ENCODE measurements at places on chromosomes 3 and 15.
A peak's percentile ranks its signal among the peaks of the same experiment; 100 is the strongest.

GRCh38 chr3:67083277-67083676, 85.2 kb downstream of the KBTBD8 start:
- no peak for DNase-seq

- no peak for DNase-seq
Measured at GRCh38 chr3:161599697-161600096, 103.1 kb downstream of the OTOL1 start.

- no peak for DNase-seq
Measured at GRCh38 chr3:172094621-172095557, 55.5 kb downstream of the FNDC3B start.

- DNase-seq: no peak
Measured at GRCh38 chr3:12352253-12352652, 63.4 kb downstream of the PPARG start.

GRCh38 chr3:143103652-143104051, 15.9 kb upstream of the CHST2 start:
- no peak for DNase-seq

- DNase-seq: no peak
Measured at GRCh38 chr3:166456286-166456685, 619.1 kb upstream of the BCHE start.

GRCh38 chr15:77897896-77898406, 179.6 kb downstream of the TBC1D2B start:
- DNase-seq: no peak

DNA sequence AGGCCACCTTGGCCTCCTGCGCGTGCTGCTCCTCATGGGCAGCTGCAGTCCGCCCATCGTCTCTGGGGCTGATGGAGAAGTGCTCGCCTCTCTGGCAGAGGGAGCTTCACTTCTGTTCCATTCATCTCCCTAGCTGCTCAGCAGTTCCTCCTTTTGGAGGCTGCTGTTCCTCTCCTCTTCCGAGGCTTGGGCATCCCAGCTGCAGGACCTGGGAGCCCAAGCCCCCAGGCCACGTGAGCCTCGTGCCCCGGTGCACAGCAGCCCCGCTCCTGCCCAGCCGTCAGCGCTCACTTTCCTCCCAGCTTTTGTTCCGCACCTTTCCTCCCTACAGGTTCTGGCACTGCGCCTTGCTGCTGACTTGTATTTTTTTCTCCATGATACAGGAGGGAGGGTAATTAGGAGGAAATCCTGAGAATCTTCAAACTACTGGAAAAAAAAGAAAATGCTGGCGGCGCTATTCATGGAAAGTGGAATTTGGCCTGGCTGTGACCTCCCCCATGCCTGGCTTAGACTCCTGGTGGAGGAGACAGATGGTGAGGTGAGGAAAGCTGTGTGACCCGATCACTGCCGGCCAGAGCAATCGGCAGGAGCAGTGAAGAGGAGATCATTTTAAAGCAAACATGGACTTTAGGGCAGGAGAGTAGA, 210.1 kb downstream of the CHST2 start:
- peak; percentile 54 for DNase-seq

DNA sequence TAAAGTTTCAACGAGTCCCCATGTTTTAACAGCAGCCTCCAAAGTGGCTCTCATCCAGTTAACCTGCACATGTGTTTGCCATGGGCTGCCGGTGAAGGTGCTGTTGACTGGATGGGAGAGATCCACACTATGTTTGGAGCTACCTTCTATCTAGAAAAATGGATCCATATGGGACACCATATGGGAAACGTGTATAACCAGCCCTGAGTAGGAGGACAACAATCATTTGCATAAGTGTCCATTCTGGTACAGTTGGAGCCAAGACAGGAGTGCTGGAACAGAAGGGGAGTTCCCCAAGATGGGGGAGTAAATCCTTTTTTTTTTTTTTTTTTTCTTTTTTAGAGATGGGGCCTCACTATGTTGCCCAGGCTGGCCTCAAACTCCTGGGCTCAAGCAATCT, 36.6 kb downstream of the MKRN2 start:
- no peak for DNase-seq

- DNase-seq: no peak
Measured at GRCh38 chr3:106485802-106486201, 617.0 kb upstream of the CBLB start.

- no peak for DNase-seq
Measured at GRCh38 chr3:143628971-143629370, 219.3 kb downstream of the SLC9A9 start.

- no peak for DNase-seq
Measured at GRCh38 chr3:140765246-140765645, 87.4 kb downstream of the TRIM42 start.

GRCh38 chr3:157163217-157163953, 3.4 kb upstream of the CCNL1 start:
- DNase-seq: no peak

DNA sequence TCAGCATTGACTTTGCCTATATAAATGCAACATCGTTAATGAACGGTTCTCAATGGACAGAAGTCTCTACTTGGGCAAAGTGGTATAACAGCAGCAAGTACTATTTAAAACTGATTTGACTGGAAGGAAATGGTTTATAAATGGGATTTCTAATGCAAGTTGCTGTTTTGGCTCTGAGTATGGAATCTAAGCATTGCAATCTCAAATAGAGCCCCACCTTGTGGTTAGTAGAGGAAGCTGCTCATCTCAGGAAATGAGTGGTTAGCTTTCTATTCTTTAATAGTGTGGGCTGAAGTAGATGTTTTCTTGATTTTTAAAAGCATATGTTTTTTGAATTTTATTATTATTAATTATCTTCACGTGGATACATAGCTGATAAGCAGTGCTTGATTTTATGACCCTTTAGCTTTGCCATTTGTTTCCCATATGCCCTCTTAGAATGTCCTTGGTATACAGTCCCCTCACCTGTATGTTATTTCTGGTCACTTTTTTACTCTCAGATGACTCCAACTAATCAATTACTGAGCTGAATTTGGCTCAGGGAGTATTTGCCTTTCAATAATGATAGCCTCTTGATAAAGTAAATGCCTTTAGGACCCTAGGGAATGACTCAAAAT, 67.1 kb downstream of the OXSM start:
- no peak for DNase-seq

GRCh38 chr3:129606636-129607390, at the start of gene PLXND1:
Gene PLXND1, minus strand, starts transcription at chr3:129606676. Its CDS starts 37 bp downstream, at chr3:129606639.
- DNase-seq: peak; percentile 94

DNA sequence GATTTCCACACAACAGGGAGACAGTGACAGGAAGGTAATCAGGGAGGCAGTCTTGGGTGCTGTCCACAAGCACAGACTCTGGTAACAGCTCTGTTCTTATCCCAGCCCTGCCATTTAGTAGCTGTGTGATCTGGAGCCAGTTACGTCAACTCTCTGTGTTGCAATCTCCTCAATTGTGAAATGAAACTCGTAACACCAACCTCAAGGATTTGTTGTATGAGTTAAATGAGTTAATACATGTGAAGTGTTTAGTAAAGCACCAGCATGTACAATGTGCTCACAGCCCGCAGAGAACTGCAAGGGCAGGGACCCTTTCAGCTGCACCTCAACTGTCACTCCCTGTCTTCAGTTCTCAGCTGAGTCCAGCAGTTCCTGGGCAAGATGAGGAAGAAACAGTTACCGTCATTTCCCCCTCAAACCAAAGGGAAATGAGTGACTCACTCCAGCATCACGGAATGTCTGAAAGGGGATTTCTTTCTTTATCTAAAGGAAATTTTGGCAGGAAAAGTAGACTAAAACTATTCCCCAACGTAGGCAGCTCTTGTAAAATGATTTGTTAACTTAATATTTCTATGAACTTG, 39.9 kb upstream of the MB21D2 start:
- DNase-seq: no peak

DNA sequence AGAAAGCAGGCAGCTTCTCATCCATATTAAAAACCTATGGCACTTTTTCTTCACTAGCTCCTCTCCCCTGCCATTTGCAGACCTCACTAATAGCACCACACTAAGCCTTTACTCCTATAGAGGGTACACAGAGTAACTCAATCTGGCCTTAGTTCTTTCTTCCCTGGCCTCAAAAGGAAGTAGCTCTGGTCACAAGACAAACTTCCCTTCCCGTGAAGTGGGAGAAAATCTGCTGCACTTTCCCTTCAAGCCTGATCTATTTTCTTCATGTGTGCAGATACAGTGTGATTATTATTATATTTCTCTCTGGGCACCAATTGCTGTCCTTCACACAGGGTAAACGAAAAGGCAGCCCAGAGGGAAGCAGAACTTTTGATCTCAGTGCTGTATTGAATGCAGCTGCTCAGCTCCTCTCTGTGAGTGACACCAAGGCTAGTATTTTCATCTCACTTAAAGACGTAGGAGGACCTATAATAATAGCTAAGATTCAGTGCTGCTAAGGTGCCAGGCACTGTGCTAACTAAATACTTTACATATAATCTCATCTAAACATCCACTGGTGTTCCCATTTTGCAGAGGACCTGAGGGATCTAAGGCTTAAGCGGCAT, 61.9 kb upstream of the RASGRP1 start:
- peak; percentile 28 for DNase-seq

DNA sequence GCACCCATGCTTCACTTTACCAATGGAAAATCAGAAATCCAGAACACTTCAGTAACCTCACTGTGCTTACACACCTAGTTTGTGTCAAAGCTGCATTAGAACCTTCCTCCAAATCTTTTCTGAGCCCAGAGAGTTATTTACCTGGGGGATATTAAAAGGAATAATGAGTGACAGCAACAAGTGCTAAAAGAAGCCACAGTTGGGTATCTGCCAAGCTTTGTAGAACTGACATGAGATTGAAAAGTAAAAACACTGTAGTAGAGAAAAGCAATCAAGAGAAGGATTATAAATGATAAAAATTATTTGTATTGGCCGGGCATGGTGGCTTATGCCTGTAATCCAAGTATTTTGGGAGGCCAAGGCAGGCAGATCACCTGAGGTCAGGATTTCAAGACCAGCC, 8.8 kb upstream of the TBC1D23 start:
- no peak for DNase-seq

GRCh38 chr3:130939753-130940152, 45.9 kb downstream of the ATP2C1 start:
- DNase-seq: no peak

DNA sequence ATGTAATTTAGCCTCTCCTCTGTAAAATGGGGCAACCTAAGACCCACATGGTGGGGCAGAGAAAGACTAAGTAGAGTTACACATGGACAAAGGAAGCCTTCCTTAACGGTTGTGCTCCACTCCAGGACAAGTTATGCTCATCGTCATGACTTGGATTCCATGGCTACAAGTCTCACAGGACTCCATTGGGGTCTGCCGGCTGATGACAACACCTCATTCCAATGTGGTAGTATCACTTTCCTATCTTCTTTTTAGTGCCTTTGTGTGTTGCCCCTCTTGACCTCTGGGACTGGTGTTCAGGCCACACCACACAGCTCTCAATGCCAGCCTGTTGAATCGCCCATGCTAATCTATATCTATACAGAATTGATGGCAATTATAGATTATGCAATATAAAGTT, 181.3 kb upstream of the WNT5A start:
- peak; percentile 90 for DNase-seq

- no peak for DNase-seq
Measured at GRCh38 chr3:33209357-33209756, 9.3 kb downstream of the SUSD5 start.

DNA sequence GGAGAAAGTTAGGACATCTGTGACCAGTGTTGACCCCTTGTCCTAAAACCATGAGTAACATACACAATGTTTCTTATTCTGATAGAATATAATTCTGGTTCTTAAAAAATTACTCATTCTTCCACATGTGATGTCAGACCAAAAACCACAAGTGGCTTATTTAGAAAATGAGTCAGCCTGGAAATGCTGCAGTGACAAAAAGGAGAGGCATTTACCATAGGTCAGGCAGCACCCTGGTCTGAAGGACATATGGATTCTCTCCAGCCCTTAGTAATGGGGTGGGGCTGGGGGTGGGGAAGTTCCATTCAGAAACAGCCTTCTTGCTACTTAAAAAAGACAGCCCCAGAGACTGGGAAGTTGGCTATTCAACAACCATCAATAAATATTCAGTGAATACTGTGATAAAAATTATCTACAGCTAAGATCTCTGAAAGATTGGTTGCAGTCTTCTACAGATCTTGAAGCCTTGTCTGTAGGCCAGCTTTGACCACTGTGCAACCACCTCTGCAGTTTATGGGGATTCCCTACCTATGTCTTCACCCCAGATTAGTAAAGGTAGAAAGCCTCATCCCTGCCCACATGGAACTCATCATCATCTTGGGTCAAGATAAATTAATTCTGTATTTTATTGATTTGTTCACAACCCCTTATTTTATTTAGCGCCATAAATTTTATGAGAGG, 34.9 kb upstream of the TIMP4 start:
- DNase-seq: peak; percentile 69

DNA sequence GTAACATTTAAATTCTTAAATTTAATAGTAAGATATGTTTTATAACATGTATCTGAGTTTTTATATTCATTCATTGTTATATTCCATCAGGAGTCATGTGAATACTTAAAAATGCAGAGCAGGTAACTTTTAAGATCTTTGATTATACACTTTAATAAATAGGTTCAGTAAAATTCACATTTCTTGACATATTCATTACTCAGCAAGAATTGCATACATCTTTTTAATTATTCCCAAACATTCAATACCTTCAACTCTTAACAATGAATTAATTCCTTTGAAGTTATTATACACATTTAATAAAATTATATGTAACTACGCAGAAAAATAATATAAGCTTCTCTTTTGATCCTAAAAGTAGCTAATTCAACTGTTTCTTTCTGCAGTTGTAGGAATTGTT, 105.4 kb downstream of the CNTN4 start:
- DNase-seq: no peak

GRCh38 chr3:45758871-45759270, 37.5 kb downstream of the SLC6A20 start:
- DNase-seq: no peak

- peak; percentile 69 for DNase-seq
Measured at GRCh38 chr3:71885006-71885405, 100.1 kb upstream of the PROK2 start.

- DNase-seq: peak; percentile 80
Measured at GRCh38 chr15:74396445-74397238, 29.2 kb upstream of the CYP11A1 start.

GRCh38 chr3:52097851-52098507, 41.6 kb upstream of the DUSP7 start:
- no peak for DNase-seq

DNA sequence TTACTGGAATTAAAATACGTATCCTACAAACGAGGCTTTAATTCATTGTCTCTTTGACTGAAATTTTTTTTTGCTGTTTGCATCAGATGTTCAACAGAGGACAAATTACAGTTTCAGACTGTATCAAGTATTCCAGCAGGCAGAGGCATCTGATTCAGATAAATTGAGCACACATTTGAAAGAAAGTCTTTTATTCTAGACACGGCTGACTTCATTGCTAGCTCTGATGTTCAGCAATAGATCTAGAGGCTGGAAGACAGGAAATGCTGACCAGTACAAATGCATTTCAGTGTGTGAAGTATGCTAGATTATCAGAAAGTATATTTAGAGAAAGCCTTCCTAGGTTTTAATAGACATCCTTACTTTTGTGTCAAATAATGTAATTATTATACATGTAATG, 472.2 kb downstream of the NLGN1 start:
- no peak for DNase-seq

Data from islet precursor cell (in vitro differentiated cells).